Memory B cell (primary cell): ENCODE measurements at places on chromosomes 1 and 21.
A peak's percentile ranks its signal among the peaks of the same experiment; 100 is the strongest.

DNA sequence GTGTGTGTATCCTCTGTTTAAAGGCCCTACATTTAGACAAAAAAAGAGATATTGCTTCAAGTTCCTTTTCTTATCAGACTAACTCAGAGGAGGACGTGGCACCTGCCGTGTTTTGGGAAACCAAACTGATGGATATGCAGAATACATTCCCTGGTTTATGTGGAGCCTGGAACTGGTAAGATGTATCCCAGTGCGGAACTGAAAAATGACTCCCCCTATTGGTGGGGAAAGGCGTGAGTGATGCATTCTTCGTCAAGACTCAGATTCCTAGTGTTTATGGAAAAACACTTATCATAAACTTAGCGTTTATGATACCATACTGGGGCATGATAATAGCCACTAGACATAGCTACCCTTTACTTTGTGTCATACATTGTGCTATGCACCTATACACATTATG is 154.2 kb downstream of the ZNF326 start:
- H3K27ac ChIP-seq, result no peak overlapping the region
- H3K36me3 ChIP-seq, result no peaks in the 10 kb centered on the region
- H3K4me1 ChIP-seq, result no peaks in the 10 kb centered on the region
- DNase-seq, result no peak
- no peak overlapping the region for H3K4me3 ChIP-seq
- H3K27me3 ChIP-seq, result no peaks in the 10 kb centered on the region

- no peaks in the 10 kb centered on the region for H3K36me3 ChIP-seq
- H3K27ac ChIP-seq, result no peak overlapping the region
- no peaks in the 10 kb centered on the region for H3K27me3 ChIP-seq
- peaks cover 2% of the 10 kb centered on the region for H3K4me1 ChIP-seq
These were observed 149.0 kb upstream of the CACYBP start for GRCh38 chr1:174850726-174851125.

DNA sequence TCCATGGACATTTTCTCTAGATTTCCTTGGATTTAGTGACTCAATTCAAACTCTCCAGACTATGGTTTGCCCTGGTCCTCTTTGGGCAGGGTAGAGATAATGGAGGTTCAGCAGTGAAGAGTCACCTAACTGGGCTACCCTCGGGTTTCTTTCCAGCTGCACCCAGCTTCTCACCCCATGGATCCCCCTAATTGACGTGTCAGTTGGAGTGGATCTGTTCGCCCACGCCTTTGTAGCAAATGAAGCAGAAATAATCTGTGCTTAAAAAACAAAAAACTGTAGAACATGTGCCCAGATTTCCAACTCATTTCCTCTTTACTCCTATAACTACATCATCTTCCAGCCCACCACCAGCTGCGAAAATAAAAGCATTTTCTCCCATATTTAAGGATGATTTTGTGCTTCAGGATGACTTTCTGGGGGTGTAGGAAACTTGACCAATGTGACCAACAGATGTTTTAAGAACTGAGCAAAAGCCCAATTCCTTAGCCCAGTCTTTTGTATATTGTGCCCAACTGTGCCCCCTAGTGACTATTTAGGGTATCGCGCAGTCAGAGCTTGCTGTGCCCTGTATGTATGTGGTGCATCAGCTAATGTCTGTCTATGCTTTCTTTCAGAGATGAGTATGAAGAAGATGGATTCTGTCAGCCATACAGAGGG is 66.5 kb upstream of the UBE2U start:
- H3K36me3 ChIP-seq, result no peaks in the 10 kb centered on the region
- H3K27me3 ChIP-seq, result peaks cover 2% of the 10 kb centered on the region
- H3K4me3 ChIP-seq, result no peak overlapping the region
- H3K27ac ChIP-seq, result no peak overlapping the region
- DNase-seq, result peak; percentile 61

DNA sequence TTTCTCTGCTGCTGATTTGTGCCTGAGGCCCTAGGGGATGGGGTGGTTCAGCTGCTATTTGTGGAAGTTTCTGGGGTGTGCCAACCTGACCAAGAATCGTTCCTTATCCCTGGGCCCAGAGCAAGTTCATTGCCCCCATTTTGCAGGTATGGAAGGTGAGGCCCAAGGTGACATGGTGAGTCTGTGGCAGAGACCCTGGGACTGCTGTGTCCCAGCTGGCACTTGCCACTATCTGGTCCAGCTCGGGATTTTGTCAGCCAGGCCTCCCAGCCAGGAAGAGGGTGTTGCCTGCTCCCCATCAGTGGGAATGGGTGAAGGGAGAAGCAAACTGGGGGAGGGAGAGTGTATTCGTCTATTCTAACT is 18.9 kb upstream of the LRP8 start:
- no peaks in the 10 kb centered on the region for H3K27me3 ChIP-seq
- no peaks in the 10 kb centered on the region for H3K36me3 ChIP-seq
- peaks cover 8% of the 10 kb centered on the region for H3K4me1 ChIP-seq
- DNase-seq, result no peak

DNA sequence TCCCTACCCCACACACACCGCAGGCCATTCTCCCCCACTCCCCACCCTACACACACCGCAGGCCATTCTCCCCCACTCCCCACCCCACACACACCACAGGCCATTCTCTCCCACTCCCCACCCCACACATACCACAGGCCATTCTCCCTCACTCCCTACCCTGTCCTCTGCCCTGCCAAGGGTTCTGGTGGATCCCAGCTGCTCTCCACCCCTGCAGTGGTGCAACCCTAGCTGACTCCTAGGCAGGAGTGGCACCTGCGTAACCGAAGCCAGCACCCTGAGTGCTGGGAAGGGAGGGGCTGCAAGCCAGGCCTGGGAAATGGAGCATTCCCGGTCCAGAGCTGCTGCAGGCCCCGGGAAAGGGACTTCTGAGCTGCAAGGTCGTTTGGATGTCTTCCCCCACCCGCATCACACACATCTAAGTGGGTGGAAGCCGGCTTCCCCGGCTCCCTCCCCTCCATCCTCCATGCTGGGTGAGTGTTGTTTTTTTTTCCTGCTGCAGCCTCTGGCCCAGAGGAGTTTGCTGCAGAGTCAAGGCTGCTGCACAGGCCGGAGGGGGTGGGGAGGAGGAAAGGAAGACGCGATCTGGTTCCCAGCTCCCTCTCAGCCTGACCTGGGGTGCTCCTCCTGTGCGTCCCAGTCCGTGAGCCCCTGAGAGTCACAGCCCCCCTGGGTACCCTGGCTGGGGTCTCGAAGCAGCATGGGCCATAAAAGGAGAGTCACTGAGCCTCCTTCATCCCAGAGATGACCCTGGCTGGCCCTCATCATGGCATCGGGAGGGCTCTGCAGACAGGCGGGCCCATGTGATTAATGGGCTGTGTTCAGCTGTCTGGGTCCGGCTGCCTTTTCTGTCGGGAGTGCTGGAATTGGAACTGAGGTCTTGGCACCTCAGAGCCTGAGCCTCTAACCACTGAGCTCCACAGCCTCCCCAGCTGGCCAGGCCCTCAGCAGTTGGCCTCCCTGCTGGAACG is 16.1 kb downstream of the H6PD start:
- no peak overlapping the region for H3K4me3 ChIP-seq
- no peak for DNase-seq
- H3K36me3 ChIP-seq, result peaks cover 12% of the 10 kb centered on the region
- H3K27ac ChIP-seq, result no peak overlapping the region
- peaks cover 10% of the 10 kb centered on the region for H3K4me1 ChIP-seq
